ENCODE measurements at places on chromosomes 1 and 21.
A peak's percentile ranks its signal among the peaks of the same experiment; 100 is the strongest.

GRCh38 chr1:7885513-7886404 lies 32.9 kb upstream of the UTS2 start:
- DNase-seq = no peak

DNA sequence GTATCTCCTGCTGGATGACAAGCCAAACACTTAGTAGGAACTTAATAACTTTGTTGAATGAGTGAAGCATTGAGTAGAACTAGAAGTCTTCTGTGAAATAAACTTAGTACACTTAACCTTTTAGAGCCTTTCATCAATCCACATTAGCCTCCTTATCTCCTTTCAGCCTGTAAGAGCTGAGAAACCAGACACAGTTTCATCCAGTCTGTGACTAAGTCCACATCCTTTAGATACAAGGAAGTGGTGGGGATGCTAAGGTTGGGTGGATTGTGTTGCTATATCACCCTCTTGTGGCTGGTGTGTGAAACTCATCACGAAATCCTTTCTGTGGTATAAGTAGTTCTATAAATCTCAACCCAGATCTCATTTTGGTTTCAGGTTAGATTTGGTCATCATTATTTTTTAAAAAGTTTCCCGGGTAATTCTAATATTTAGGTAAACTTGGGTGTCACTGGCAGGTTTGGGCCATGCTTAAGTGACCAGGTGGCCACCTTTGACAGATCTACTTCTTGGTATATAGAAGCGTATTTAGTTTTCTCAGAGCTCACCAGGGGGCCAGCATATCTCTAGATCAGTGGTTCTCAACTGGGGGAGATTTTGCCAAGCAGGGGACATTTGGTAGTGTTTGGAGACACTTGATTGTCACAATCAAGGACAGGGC lies 27.8 kb upstream of the CD84 start:
- peak; percentile 54 for DNase-seq

- DNase-seq = no peak
Observed at GRCh38 chr21:45380566-45380965, 24.4 kb upstream of the COL18A1 start.

- DNase-seq = peak; percentile 26
Observed at GRCh38 chr21:41419921-41420862, 5.8 kb upstream of the MX1 start.

- DNase-seq = no peak
Observed at GRCh38 chr21:28790335-28790734, 202.3 kb downstream of the LTN1 start.

- DNase-seq = no peak
Observed at GRCh38 chr1:230822092-230822581, 46.2 kb downstream of the C1orf198 start.

DNA sequence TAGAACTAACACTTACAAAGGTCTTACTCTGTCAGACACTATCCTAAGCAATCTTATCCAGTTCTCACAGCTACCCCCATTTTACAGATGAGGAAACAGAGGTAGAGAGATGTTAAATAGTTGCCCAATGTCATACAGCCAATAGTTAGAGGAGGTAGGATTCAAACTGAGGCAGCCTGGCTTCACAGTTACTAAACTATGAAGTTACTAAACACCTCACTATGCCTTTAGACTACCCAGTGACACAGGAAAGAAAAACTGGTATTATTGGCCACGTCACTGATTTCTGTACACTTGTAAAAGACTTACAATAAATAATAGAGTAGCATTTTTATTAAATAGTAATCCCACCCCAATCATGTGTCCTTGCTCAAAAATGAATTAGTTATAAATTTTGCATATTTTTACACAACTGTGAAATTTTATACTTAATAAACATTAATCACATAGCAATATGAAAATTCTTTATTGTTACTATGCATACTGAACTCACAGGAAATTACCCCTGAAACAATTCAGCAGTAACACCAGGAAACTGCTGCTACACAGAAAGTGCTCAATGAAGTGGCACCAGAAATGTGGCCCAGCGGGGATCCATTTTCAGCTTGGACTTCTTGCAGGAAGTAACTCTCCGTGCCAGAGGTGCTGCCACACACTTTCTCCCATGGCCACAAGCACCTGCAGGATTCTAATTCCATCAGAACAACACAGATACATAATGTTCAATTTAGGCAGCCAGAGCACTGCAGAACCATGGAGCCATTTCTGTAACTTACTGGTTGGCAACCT lies 69.4 kb downstream of the VAV3 start:
- no peak for DNase-seq

DNA sequence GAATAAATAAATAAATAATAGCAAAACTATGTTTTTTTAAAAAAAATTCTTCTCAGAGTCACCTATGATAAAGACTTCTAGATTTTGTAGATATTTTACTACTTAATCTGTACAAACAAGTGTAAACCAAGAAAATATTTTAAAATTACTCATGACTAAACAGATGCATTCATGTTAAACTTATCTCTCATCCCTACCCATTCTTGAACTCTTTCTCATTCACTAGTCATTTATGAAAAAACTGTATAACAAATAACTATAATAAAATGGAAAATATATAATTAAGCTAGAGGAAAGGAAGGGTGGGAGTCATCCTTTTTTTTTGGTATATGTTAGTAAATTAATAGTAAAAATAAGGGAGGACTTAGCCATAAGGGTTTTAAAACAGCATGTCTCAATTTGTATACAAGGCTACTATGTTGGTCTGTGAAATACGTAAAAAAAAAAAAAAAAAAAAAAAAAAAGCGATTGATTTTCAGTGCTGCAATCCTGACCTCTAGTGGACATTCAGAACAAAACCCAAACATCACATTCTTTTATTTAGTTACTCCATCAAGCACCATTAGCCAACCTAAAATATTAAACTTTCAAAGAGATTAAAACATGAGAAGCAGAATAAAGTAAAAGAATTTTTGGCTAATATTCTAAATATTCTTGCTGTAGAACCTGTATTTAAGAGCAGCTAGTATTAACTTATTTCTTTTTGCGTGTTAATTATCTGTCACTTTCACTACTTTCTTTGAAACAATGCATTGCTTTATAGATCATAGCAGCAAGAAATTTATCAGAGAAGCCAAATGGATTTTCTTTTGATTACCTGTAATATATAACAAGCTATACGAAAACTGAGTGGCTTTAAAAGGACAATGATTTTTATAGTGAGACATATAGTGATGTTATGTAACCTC lies 255.8 kb upstream of the CACYBP start:
- DNase-seq = no peak

GRCh38 chr1:85629532-85629920 lies 49.0 kb downstream of the CCN1 start:
- DNase-seq = no peak

Data from T follicular helper cell (primary cell).